Mesothelial cell of epicardium (in vitro differentiated cells): ENCODE measurements at places on chromosomes 7 and 10.

DNA sequence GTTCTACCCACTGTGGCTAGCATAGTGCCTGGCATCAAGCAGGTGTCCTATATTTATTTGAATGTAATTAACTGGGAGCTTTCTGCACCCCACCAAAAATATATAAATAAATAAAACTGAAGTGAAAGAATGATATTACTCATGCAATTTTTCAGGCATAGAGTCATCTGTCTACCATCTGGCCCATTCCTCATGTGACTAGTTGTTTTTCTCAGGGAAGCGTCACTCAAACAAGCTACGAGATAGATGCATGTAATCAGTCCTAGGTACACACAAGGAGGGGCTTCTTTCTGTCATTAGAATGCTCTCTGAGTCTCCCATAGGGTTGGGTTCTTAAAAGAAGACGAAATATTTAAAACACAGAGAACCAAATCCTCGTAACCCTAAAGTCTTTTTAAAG, 255.5 kb upstream of the KMT2E start:
- DNase-seq: no peak

- DNase-seq: no peak
Measured at GRCh38 chr10:117441812-117442443, 66.7 kb upstream of the PDZD8 start.

DNA sequence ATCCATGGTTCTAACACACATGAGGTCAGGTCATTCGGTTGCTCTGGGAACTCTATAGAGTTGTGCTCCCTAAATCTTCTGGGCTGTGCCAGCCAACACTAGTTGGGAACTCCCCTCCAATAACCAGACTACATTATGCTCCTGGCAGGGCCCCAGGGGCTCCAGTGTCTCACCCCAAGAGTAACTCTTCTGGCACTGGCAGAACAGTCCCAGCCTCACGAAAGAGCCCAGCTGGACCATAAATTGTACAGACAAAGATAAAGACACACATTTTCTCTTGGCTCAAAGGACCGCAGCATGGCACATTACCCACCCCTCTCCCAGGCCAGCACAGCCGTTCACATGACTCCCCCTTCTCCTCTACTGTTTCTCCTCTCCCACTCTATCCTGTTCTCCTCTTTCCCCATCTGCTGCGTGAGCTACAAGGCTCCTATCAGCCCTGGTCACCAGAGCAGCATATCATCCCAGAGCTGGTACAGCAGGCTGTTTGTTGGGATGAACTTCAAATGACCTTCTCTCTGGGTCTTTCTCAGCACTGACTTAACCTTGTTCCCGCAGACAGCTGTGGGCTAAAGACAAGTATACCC, 230.6 kb downstream of the PLXNA4 start:
- DNase-seq: no peak

DNA sequence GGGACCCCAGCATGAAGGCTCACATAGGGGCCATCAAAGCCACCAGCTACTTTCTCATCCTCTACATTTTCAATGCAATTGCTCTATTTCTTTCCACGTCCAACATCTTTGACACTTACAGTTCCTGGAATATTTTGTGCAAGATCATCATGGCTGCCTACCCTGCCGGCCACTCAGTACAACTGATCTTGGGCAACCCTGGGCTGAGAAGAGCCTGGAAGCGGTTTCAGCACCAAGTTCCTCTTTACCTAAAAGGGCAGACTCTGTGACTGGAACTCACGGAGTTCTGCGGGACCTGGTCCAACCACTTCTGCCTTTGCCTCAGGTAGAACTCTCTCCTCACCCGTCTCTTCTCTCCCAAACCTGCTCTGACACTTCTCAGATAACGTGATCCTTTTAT, 945 bp downstream of the TAS2R40 start:
- no peak for DNase-seq

DNA sequence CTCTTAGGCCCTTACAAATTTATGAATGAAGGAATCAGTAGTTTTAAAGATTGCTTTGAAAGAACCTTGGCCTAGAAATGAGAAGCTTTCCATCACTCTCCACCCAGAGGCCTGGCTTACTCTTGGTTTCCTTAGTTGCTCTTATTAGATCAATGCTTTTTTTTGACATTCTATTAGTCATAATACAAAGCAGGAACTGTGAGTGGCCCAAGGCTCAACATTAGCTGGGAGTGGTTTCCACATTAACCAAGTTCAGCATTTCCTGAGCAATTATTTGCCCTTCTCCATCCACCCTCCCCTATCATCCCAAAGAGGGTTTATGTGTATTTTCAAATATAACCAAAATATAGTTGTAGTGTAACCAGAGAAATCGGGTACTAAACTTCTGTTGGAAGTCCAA, 103.4 kb upstream of the FAM204A start:
- DNase-seq: no peak

DNA sequence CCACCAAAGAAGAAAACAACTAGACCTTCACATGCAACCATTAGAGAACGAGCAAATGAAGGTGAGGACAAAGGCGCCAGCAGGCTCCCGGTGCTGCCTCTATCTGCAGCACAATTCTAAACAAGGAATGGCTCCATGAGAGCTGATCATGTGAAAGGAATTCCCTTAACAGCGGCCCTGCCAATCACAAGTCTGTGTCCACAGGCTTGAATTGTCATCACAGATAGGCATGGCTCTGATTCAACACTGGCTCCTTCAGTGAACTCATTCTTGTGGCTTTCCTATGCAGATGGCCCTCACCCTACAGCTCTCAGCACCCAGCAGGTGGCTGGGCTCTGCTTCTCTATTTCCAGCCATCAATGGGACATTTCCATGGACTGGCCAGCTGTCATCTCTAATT, 36.2 kb downstream of the LAMB1 start:
- DNase-seq: no peak

DNA sequence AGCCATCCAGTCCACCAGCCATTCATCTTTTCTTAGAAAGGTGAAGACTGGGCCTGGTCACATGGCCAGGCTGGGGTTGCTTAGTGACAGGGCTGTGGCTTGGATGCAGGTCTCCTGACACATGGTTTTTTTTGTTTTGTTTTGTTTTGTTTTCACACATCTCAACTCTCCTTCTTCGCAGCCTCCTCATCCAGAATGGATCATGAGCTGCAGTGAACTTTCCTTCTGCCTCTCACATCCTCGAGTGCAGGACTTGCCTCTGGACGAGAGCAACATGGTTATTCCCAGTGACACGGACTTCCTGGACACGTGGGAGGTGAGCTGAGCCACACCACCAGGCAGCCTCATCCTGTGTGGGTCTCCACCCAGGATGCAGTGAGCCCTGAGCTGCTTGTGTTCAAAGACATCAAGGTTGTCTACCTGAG, 9.5 kb downstream of the AKR1E2 start:
- DNase-seq: no peak

- no peak for DNase-seq
Measured at GRCh38 chr7:143913945-143914615, 12.1 kb upstream of the TCAF1 start.

DNA sequence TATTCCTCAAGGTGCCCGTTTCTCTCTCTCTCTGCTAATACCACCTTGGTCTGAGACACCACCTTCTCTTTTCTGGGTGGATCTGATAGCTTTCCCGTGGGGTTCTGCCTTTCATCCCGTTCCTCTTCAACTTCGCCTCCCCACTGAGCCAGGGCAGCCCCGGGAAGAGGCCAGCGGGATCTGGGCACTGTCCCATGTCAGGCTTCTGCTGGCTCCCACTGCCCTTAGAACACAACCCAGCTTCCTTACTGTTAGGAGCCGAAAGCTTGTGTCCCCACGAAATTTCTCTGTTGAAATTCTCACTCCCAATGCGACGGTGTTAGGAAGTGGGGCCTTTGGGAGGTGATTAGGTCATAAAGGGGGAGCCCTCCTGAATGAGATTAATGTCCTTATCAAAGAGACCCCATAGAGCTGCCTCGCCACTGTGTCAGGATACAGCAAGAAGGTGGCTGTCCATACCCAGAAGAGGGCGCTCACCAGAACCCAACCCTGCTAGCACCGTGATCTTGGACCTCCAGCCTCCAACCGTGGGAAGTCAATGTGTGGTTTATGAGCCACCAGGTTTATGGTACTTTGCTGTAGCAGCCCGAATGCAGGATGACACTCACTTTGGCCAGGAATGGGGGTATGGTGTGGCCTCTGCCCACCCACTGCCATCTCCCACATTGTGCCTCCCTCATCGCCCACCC, 79.2 kb downstream of the CAMK1D start:
- DNase-seq: no peak

DNA sequence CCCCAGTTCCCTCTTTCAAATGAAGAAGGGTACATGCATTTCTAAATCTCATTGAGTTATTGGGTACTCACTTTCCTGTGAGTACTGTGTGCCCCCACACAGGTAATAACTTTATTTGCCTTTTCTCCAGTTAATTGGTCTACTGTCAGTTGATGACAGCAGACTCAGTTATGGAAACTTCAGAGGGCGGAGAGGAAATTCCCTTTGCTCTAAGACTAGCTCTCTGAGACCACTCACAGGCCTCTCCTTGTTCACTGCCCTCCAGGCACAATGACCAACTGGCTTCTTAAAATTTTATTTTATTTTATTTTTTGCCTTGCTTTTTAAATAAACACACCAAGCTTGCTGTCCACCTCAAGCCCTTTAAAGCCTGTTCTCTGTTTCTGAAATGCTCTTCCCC, 235.8 kb upstream of the AOAH start:
- no peak for DNase-seq

- DNase-seq: no peak
Measured at GRCh38 chr10:71188201-71188600, 24.2 kb upstream of the UNC5B start.

DNA sequence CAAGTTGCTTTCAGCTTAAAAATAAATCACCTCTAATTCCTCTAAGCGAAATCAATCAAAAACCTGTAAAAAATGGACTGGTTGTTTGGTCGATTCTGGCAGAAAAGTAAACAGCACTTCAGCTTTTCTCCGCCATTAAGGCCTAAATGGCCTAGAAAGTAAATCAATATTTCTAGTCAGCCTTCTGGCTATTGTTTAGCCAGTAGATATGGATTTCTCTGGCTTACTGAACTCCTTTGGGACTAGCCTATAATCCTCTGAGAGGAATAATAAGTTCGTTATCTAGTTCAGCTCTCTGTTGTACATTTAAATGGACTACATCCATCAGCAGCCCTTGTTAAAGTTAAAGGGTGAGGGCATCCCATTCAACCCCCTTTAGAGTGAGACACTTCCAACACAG, 400.1 kb upstream of the ETV1 start:
- no peak for DNase-seq

GRCh38 chr10:50410066-50410811, 158.9 kb upstream of the ASAH2 start:
- DNase-seq: no peak

- no peak for DNase-seq
Measured at GRCh38 chr10:115849197-115849596, 423.8 kb downstream of the GFRA1 start.

DNA sequence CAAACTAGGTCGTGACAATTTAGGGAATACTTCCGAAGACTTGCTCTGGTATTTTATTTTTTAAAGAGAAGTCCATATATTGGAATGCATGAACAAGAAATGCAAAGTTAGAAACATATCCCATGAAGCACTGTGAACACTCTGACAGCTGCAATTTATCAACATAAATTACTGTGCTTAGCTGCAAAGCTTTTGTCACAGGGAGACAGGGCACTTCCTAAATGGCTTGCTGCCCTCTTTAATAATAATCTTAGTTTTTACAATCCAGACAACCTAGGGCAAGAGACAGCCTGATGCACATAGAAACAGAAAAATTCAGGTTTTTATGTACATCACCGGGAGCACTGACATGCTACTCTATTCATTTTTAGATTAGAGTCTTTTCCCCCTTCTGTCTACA, 78.3 kb upstream of the NOBOX start:
- no peak for DNase-seq

DNA sequence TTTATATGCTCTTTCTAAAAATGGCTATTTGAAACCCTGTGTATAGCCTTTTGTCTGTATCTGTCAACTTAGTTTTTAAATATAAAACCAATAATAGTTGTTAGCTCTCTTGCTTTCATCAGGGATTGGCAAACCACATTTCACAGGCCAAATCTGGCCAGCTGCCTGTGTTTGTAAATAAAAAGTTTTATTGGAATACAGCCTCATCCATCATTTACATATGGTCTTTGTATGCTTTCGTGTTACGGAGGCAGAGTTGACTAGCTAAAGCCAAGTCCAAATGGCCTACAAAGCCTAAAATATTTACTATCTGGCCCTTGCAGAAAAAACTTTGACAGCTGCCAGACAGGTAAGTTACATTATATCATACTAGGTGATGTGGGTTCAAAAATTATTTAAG, 235.0 kb downstream of the BICC1 start:
- DNase-seq: no peak

DNA sequence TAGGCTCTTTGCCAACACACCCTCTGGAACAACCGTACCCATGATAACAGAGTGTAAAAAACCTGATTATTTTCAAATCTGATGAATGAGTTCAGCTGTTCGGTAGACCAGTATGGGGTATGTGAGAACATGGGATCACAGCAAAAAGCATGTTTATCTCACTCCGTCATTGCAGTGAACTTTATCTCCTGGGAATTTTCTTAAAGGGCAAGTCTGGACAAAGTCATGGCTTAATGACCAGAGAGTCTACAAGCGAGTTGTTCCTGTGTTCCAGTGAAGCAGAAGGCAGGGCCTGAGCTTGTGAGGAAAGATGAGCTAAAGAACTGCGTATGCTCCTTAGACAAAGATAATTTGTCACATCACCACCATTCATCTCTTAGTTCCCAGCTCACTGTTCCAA, 219.7 kb downstream of the TRIL start:
- DNase-seq: no peak

DNA sequence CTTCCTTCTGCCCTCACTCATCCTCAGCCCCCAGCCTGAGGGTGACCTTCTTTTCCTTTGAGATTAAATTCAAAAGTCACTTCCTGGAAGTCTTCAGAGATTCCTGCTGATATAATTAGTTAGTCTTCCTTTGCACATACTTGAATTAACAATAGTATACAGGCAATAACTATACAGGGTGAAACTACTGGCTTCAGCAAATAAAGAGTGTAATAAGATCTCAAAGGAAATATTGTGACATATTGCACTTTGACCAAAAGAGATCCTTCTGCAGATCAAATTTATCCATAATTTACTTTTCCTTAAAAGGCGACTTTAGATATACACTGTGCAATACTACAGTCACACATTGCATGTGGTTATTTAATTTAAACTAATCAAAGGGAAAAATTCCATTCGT, 123.8 kb downstream of the SEMA3A start:
- DNase-seq: no peak

- no peak for DNase-seq
Measured at GRCh38 chr7:146656988-146657387, 540.4 kb downstream of the CNTNAP2 start.
